ENCODE measurements at places on chromosomes 5 and 9.

GRCh38 chr5:83473346-83474160, 2.0 kb downstream of the VCAN start:
- DNase-seq, result peak; percentile 70

DNA sequence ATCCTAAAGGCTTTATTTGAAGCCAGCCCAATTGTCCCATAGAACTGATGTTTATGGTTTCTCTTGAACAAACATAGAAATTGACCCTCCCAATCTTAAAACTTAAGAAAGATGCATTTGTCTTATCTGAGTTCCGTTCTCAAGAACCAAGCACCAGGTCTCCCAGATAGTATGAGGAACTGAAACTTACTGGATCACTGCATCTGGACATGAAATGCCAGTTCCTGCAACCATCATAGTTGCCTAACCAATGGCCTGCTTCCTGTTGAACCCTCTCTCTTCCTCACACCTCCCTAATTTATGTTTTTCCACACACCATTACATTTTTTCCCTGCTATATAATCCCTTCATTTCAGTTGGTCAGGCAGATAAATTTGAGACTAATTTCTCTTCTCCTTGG, 478.9 kb downstream of the HTR1A start:
- peak; percentile 8 for DNase-seq

- DNase-seq, result no peak
Measured at GRCh38 chr9:33193818-33194217, 26.7 kb upstream of the B4GALT1 start.

GRCh38 chr9:137146527-137146918, 7.6 kb downstream of the GRIN1 start:
- no peak for DNase-seq

DNA sequence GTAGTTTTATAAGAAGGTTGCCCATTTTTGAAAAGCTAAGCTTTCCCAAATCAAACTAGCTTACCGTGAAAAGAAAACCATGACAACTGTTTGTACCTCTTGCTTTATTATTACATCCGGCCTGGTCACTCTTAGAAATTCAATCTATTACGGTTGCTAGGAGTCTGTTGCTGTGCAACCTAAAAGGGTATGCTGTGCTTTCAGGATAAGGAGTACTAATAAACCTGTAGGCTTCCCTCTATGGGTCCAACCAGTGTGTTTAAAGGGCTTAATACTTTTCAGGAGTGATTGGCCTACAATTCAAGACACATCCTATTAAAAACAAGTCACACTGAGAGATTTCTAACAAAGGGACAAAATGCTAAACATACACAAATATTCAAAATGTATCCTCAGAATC, 27.1 kb downstream of the RFX3 start:
- DNase-seq, result no peak
